ENCODE measurements at places on chromosomes 5 and 9.
A peak's percentile ranks its signal among the peaks of the same experiment; 100 is the strongest.

GRCh38 chr5:14946815-14947620 lies 75.4 kb upstream of the ANKH start:
- peak; percentile 49 for DNase-seq

- no peak for DNase-seq
These were observed 1.1 kb downstream of the DNAJC21 start for GRCh38 chr5:34930462-34930844.

DNA sequence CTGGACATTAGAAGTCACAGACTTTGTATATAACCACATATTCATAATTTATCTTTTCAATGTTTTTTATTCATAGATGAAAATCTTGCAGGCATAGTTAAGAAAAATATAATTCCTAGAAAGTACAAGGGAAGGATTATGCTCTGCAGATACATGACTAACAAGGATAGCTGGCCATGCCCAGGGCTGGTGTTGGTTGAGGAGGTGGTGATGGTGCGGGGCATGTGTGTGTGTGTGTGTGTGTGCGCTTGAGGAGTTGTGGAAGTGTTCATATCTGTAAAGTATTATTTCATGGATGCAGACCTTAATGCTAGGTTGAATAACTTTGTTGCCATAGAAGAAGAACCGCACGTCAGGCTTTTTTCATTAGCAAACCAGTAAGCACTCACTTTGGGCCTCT lies 1.3 kb downstream of the S1PR3 start:
- no peak for DNase-seq

DNA sequence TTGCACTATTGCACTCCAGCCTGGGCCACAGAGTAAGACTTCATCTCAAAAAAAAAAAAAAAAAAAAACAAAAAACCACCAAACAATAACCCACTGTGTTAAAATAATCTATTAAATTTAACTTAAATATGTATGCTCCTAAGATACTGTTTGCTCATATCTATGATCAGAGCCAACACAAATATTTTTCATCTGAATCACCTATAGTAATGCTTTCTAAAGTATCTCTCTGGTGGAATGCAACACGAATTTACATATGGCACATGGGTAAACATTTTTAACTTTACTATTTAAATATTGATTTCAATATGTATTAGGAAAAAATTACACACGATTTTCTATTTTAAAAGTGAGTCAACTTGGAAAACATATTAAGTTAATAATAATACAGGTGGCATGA lies 196.4 kb downstream of the RFX3 start:
- DNase-seq, result no peak

- no peak for DNase-seq
These were observed 91.3 kb downstream of the COMMD10 start for GRCh38 chr5:116176121-116176520.

GRCh38 chr5:82910491-82910890 lies 166.7 kb downstream of the TMEM167A start:
- DNase-seq, result no peak

DNA sequence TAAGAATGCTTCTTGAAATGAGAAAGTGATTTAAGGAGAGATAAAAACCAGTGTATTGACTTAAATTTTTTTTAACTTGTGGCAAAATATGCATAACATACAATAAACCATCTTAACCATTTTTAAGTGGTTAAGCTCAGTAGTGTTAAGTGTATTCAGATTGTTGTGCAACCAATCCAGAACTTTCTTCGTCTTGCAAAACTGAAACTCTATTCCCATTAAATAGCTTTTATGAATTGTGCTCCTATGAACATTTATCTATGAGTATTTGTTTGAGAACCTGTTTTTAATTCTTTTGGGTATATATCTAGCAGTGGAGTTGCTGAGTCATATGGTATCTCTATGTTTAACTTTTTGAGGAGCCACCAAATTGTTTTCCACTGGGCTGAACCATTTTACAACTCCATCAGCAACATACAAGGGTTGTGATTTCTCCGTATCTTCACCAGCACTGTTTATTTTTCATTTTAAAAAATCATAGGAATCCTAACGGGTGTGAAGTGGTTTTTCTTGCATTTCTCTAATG lies 76.6 kb upstream of the ACTBL2 start:
- DNase-seq, result no peak

GRCh38 chr5:148471379-148471778 lies 87.6 kb downstream of the FBXO38 start:
- no peak for DNase-seq

DNA sequence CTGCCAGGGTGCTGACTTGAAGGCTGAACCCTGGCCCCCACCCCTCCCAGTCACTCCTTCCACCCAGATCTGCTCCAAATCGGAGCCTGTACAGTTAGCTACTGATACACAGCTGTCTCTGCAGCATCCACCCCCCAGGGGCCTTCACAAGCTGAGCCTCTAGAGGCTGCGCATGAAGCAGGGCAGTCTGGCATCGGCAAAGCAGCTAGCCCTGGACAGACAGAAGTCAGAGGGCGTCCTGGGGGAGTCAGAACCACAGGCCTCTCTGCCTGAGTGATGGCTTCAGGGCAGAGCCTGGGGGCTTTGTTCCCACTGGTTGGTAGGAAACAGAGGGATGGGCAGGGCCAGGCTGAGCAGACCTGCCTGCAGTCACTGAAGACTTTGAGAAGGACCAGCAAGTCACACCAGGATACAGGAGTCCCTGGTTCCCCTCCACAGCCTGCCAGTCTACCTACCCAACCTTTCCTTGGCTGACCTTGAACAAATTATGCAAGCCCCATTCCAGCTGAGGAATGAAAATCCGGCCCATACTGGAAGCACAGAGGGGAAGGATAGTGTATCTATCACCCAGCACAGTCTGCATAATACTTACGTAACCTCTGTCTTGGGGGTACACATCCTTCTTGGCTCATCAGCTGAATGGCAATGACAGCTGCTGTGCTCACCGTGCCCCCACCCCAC lies 8.8 kb downstream of the VDAC1 start:
- DNase-seq, result no peak

GRCh38 chr9:34379334-34380033 lies 2.8 kb upstream of the MYORG start:
- DNase-seq, result peak; percentile 96

GRCh38 chr5:120354126-120354525 lies 110.0 kb upstream of the PRR16 start:
- no peak for DNase-seq

GRCh38 chr9:4936823-4937222 lies 48.2 kb upstream of the JAK2 start:
- DNase-seq, result peak; percentile 16

DNA sequence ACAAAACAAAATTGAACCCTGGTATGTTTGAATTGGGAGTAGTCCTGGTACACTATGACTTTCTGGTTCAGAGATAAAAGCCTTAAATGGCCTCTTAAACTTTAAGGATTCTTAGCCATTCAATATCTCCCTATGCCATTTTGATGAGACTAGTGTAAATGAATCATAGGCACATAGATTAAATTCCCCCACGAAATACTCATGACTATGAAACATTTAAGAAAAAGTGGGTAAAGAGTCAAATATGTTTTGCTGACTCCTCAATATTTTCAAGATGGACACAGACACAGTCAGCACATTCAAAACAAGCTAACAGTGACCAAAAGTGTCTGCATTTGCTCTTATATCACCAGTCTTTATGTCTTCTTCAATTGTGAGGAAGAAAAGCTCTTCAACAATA lies 278.3 kb downstream of the PDE4D start:
- no peak for DNase-seq

GRCh38 chr5:155270725-155271124 lies 257.2 kb downstream of the KIF4B start:
- no peak for DNase-seq

GRCh38 chr9:80028501-80028900 lies 456.7 kb downstream of the TLE4 start:
- no peak for DNase-seq

DNA sequence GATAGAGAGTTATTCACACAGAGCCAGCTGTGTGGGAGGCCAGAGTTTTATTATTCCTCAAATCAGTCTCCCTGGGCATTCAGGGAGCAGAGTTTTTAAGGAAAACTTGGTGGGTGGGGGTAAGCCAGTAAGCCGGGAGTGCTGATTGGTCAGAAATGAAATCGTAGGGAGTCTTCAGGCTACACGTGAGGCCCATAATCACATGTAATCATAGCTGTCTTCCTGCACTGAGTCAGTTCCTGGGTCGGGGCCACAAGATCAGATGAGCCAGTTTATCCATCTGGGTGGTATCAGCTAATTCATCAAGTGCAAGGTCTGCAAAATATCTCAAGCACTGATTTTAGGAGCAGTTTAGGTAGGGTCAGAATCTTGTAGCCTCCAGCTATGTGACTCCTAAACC lies 10.8 kb upstream of the TTC39B start:
- no peak for DNase-seq

GRCh38 chr5:159774476-159775031 lies 141.7 kb upstream of the ADRA1B start:
- DNase-seq, result no peak

- no peak for DNase-seq
These were observed 1.3 kb downstream of the IL31RA start for GRCh38 chr5:55852503-55852902.

DNA sequence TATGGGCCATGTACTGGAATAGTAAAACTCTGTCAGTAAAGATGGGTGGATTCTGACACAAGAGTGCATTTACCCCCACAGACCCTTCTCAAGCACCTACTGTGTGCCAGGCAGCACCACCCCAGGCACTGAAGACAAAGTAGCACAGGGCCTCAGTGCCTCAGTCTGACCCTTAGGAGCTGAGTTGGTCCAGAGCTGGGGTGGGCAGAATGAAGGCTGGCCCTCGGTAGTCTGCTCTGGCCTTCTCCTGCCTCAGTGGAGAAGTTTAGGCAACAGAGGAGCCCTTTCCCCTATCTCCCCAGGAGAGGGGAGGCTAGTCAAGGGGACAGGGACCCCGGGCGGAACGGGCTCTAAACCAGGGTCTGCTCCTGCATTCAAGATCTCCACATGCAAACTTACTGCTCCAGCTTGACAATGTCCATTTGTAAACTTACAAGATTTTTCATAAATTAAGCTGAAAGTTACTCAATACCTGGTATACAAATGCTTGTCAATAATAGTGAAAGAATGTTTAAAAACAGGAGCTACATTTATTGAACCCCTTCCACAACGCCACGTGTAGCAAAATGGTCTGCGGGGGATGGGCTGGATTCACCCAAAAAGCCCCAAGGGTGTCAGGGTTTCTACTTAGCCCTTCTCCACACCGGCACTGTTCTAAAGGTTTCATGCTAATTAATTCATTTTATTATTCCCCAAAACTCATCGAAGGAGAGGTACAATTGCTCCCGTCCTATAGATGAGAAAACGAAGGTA lies 1.5 kb downstream of the VDAC1 start:
- DNase-seq, result no peak

DNA sequence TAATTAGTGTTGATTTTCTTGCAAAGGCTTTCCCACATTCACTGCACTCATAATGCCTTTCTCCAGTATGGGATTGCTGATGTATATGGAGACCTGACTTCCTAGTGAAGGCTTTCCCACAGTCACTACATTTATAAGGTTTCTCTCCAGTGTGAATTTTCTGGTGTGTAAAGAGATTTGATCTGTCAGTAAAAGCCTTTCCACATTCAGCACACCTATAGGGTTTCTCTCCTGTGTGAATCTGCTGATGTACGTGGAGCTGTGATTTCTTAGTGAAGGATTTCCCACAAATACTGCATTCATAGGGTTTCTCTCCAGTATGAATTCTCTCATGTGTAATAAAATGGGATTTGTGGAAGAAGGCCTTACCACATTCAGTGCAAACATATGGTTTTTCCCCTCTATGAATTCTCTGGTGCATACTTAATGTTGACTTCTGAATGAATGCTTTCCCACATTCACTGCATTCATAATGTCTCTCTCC lies 31.1 kb downstream of the ZNF484 start:
- DNase-seq, result peak; percentile 37

DNA sequence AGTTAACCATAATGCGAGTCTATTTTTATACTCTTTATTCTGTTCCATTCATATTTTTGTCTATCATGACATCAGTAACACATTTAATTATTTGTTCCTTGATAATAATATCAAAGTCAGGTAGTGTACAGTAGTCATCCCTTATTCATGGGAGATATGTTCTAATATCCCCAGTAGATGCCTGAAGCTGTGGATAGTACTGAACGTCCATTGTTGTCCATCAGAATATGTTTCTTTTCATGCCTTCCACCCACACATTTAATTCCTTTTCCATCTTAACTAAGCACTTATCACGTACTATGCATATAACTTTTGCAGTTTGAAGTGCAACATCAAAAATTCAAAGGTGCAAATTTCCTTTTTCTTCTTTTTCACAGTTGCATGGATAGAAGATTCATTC lies 53.6 kb downstream of the FER start:
- DNase-seq, result no peak

DNA sequence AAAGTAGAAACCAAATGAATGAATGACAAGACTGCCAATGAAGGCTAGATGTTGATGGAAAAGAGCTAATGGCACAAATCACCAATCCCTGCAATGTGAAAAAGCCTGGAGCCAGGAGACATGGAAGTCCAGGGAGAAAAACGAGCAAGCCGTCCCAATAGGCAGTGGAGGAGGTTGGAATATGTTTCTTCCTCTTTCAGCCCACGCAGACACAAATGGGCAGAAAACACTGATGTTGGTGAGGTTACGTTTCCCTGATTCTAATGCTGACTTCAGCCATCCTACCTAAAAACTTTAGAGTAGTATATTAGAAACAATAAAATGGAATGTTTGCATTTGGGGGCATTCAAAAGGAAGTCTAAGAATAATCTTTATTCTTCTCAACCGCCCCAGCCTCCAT lies 23.9 kb upstream of the KIF2A start:
- no peak for DNase-seq

DNA sequence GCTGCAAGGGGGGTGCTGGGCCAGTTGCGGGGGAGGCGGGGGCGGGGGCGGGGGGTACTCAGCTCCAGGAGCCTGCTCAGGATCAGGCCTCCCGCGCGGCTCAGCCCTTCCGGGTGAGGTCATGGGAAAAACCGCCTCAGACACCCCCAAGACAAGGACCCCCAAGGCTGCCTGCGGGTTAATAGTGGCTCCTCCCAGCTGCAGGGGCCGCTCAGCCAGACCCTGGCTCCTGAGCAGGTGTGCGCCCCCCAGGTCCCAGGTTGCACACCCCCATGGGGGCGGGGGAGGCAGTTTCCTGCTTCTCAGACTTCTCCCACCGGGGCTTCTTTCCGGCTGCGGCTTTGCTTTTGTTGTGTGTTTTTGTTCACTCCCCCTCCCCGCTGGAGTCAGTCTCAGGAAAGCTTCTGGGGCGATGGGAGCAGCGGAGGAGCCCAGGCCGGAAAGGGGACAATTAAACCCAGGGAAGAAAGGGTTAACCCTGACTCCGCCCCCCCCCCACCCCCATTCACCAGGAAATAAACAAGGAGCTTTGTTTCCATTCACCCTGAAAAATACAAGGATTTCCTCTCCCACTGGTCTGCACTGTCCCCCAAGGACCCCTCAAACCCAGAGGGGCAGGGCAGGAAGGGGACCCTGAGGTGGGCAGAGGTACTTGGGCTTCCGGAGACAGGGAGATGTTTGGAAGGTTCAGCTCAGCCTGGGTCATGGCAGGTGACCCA lies 42.3 kb upstream of the NOTCH1 start:
- peak; percentile 92 for DNase-seq

DNA sequence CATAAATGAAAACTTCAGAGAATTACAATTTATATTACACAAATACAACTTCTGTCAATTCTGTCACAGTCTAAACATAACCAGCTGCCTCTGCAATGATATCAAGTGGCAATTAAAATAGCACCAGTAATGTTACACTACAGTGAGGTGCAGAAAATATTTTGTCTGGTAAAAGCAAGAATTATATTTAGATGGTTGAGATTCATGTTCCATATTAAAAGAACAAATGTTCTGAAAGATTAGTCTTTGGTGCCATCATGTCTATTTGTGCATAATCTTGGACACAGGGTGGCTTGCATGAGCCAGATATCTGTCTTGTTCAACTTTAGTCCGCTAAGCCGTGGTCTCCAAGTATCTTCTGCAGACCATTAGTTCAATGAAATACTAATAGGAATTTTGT lies 29.0 kb upstream of the PRR16 start:
- DNase-seq, result no peak

Measured in KBM-7 (cell line).